Left lung (tissue), 14 donors: ENCODE measurements at places on chromosomes 2 and 18. TPM values are rescaled to one million over a fixed set of nuclear protein-coding genes. Genes with fewer than 3 reads are reported as not detected.

The PPP4R3B gene
- total RNA-seq = 63.8 TPM

The POTEI gene
- not detected for total RNA-seq

The INO80D gene
- total RNA-seq = 19.9 TPM

DNA sequence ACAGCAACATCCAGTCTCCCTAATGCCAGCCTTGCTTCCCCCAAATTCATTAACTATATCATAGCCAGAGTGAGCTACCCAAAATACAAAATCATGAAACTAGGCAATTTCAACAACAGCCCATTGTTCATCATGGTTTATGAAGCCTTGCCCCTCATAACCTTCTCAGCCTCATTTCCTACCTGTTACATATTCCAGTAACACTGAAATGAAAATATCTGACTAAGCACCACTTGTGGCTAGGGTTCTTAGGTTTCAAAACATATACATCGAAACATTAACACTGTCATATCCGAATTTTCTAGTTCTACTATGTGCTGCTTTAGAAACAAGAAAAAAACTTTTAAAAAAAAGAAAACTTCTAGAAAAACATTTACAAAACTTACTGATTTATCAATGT is 59.5 kb downstream of the ATAD2B start:
- DNase-seq = no peak
- H3K4me3 ChIP-seq = no peak overlapping the region
- no peak overlapping the region for H3K27ac ChIP-seq
- H3K4me1 ChIP-seq = no peaks in the 10 kb centered on the region
- H3K36me3 ChIP-seq = no peaks in the 10 kb centered on the region
